Eye (tissue), 1 donor: ENCODE measurements at places on chromosomes 7 and 10.

GRCh38 chr10:62589689-62590088, 214.8 kb upstream of the ADO start:
- no peak for DNase-seq

DNA sequence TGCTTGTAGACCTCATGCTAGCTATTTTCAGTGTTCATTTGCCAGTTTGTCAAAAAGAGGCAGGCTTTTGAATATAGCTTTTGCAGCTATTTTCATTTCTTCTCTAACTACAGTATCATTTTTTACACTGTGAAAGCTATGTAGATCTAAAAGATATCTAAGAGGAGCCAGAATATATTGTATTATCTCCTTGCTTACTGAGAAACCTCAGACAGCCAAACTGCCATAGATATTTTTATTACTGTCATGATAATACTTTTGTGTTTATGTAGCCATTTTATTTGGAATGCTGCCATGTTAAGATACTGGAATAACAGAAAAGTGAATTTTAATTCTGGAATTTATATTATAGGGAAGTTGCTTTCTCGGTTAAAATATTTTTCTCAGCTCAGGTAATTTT, 37.2 kb downstream of the ANKIB1 start:
- no peak for DNase-seq

DNA sequence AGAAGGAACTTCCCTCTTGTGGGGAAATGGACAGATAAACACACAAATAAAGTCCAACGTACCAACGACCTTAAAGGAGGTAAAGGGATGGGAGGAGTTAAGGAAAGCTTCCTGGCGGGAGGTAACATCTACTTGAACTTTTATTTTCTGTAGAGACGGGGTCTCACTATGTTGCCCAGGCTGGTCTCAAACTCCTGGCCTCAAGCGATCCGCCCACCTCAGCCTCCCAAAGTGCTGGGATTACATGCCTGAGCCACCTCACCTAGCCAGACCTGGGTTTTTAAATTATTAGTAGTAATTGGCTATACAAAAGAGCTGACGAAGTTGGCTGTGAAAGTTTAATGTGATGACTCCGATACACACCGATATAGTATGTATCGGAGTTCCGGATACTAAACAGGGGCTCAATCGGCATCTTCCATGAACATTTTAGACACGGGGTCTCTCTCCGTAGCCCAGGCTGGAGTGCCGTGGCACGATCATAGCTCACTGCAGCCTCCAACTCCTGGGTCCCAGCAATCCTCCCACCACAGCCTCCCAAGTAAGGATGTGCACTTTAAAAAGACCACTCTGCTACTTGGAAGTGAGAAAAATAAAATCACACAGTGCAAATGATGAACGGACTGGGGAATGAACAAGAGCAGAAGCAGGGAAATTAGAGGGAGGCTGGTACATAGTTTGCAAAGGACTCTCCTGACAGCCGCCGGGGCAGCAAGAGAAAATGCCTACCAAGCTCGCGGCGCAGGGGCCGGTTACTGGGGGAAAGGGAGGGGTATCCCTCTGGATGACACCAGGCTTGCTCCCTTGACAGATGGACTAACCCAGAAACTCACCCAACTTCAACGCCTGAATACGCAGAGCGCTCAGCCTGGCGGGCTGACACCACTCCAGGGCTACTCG, 1.0 kb downstream of the BCL7B start:
- DNase-seq, result no peak

DNA sequence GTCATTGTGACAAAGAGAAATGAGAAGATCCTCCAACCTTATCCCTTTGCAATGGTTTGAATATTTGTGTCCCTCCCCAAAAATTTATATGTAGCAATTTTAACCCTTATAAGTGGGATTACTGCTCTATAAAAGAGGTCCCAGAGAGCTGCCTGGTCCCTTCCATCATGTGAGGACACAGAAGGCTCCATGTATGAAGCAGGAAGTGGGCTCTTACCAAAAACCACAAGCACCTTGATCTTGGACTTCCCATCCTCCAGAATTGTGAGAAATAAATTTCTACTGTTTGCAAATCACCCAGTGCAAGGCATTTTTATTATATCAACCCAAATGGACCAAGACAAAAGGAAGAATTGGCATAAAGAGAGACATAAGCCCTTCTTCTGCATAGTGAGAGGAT, 95.7 kb downstream of the KCNMA1 start:
- no peak for DNase-seq
